ENCODE measurements at places on chromosomes 2 and 18. TPM values are rescaled to one million over a fixed set of nuclear protein-coding genes. Genes with fewer than 3 reads are reported as not detected.

GALNT14 gene
- total RNA-seq: not detected

HAUS1 gene
- 8.8 TPM for total RNA-seq

GRCh38 chr18:42025974-42026625 is 71.1 kb downstream of the PIK3C3 start:
- DNase-seq: no peak
- H3K36me3 ChIP-seq: peaks cover 31% of the 10 kb centered on the region
- H3K27me3 ChIP-seq: no peaks in the 10 kb centered on the region
- H3K4me1 ChIP-seq: no peaks in the 10 kb centered on the region

DNA sequence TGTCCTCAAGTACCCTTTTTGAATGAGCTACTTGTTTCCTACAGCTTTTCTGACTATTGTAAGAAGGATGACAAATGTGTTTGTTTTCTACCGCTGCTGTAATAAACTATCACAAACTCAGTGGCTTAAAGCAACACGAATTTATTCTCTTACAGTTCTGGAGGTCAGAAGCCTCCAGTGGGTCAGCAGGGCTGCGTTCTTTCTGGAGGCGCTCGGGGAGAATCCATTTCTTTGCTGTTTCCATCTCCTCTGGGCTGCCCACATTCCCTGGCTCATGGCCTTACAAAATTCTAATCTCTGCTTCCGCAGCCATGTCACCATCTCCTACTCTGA is 128.5 kb downstream of the SPP2 start:
- H3K4me3 ChIP-seq: no peak overlapping the region
- no peaks in the 10 kb centered on the region for H3K36me3 ChIP-seq
- H3K27me3 ChIP-seq: no peaks in the 10 kb centered on the region
- DNase-seq: no peak

DNA sequence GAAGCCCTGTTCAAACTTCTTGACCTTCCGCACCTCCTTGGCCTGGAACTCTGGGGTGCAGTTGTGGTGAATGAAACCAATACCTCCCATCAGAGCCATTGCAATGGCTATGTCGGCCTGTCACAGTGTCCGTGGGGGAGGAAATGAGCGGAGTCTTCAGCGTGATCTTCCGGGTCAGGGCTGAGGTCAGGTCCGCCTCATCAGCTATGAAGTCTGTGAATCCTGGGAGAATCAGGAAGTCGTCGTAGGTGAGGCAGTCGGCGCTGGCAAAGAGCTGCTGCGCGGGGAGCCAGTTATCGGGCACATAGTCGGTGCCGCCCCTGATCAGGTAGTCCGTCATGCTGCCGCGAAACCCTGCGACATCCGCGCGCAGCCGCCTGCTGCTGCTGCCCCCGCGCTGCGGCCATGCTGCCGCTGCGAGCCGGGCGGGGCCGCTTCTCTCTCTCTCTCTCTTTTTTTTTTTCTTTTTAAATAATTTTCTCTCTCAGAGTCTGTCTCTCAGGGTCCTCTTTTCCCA is 154.1 kb upstream of the ZSWIM2 start:
- DNase-seq: no peak
- no peak overlapping the region for H3K27ac ChIP-seq
- no peaks in the 10 kb centered on the region for H3K36me3 ChIP-seq
- H3K4me1 ChIP-seq: no peaks in the 10 kb centered on the region

CTLA4 gene
- 49.8 TPM for total RNA-seq

GRCh38 chr2:52405980-52406379 is 1361.6 kb upstream of the CHAC2 start:
- H3K4me1 ChIP-seq: no peaks in the 10 kb centered on the region
- no peaks in the 10 kb centered on the region for H3K36me3 ChIP-seq
- no peaks in the 10 kb centered on the region for H3K27me3 ChIP-seq
- H3K27ac ChIP-seq: no peak overlapping the region
- no peak for DNase-seq

DNA sequence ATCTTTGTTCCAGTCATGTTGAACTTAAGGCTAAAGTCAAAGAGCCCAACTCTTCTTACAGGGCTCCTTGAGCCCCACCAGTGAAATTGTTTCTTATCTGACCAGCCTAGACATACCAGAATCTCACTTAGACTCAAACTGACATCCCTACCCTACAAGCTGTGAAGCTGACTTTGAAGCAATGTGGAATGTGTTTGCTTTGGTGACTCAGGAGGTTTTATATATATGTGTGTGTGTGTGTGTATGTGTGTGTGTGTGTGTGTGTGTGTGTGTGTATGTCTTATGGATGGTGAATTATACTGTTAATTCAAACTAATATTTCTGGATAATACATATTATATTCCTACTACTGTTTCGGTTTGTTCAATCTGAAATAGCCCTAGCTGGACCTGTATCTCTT is 67.3 kb downstream of the CAMKMT start:
- H3K4me1 ChIP-seq: no peaks in the 10 kb centered on the region
- H3K27me3 ChIP-seq: no peaks in the 10 kb centered on the region
- no peak overlapping the region for H3K27ac ChIP-seq
- H3K36me3 ChIP-seq: no peaks in the 10 kb centered on the region

FRZB gene
- total RNA-seq: not detected

- DNase-seq: no peak
- no peaks in the 10 kb centered on the region for H3K4me1 ChIP-seq
- H3K36me3 ChIP-seq: peaks cover 10% of the 10 kb centered on the region
- no peak overlapping the region for H3K4me3 ChIP-seq
- H3K27me3 ChIP-seq: no peaks in the 10 kb centered on the region
- no peak overlapping the region for H3K27ac ChIP-seq
These were observed 91.7 kb downstream of the AGPS start for GRCh38 chr2:177484180-177484795.

CD28 gene
- total RNA-seq: 130 TPM

- H3K4me1 ChIP-seq: peaks cover 10% of the 10 kb centered on the region
- H3K36me3 ChIP-seq: peaks cover 91% of the 10 kb centered on the region
- no peak for DNase-seq
- H3K27me3 ChIP-seq: no peaks in the 10 kb centered on the region
These were observed 18.8 kb downstream of the PSD4 start for GRCh38 chr2:113192459-113193100.

GRCh38 chr18:63446266-63446665 is 24.0 kb upstream of the VPS4B start:
- H3K27me3 ChIP-seq: no peaks in the 10 kb centered on the region
- H3K4me1 ChIP-seq: no peaks in the 10 kb centered on the region
- no peaks in the 10 kb centered on the region for H3K36me3 ChIP-seq
- no peak for DNase-seq
- H3K27ac ChIP-seq: no peak overlapping the region

GRCh38 chr18:79766308-79766707 is 31.4 kb upstream of the KCNG2 start:
- no peaks in the 10 kb centered on the region for H3K4me1 ChIP-seq
- no peak for DNase-seq
- H3K36me3 ChIP-seq: no peaks in the 10 kb centered on the region
- no peak overlapping the region for H3K4me3 ChIP-seq

GRCh38 chr2:202541137-202541536 is 93.6 kb upstream of the FAM117B start:
- H3K36me3 ChIP-seq: no peaks in the 10 kb centered on the region
- H3K27ac ChIP-seq: no peak overlapping the region
- no peak for DNase-seq
- no peaks in the 10 kb centered on the region for H3K4me1 ChIP-seq
- H3K27me3 ChIP-seq: no peaks in the 10 kb centered on the region
- no peak overlapping the region for H3K4me3 ChIP-seq

RSAD2 gene
- total RNA-seq: 3.9 TPM

GRCh38 chr18:33579349-33580215 is 1.6 kb downstream of the ASXL3 start:
- no peak overlapping the region for H3K27ac ChIP-seq
- no peaks in the 10 kb centered on the region for H3K36me3 ChIP-seq
- H3K27me3 ChIP-seq: peaks cover 13% of the 10 kb centered on the region
- no peak overlapping the region for H3K4me3 ChIP-seq

DNA sequence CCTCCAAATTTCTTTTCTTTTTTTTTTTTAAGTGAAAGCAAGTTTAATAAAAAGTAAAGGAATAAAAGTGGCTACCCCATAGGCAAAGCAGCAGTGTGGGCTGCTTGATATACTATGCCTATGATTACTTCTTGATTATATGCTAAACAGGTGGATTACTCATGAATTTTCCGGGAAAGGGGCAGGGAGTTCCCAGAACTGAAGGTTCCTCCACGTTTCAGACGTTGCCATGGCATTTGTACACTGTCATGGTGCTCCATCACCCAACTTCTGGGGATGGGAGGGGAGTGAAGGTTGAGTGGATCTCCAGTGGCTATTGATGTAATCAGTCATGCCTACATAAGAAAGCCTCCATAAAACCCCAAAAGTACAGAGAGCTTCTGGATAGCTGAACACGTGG is 176.2 kb downstream of the CYP26B1 start:
- no peak for DNase-seq
- H3K4me1 ChIP-seq: no peaks in the 10 kb centered on the region
- H3K27me3 ChIP-seq: no peaks in the 10 kb centered on the region
- no peak overlapping the region for H3K27ac ChIP-seq
- H3K4me3 ChIP-seq: no peak overlapping the region

- H3K4me1 ChIP-seq: no peaks in the 10 kb centered on the region
- H3K4me3 ChIP-seq: no peak overlapping the region
- no peak for DNase-seq
- H3K27me3 ChIP-seq: peaks cover 9% of the 10 kb centered on the region
- H3K27ac ChIP-seq: no peak overlapping the region
- H3K36me3 ChIP-seq: no peaks in the 10 kb centered on the region
These were observed 38.6 kb upstream of the NCOA1 start for GRCh38 chr2:24452502-24452885.

GRCh38 chr2:12363569-12363968 is 353.2 kb upstream of the TRIB2 start:
- H3K36me3 ChIP-seq: no peaks in the 10 kb centered on the region
- no peak for DNase-seq
- H3K4me1 ChIP-seq: no peaks in the 10 kb centered on the region
- no peaks in the 10 kb centered on the region for H3K27me3 ChIP-seq
- H3K27ac ChIP-seq: no peak overlapping the region

- no peak overlapping the region for H3K27ac ChIP-seq
- no peaks in the 10 kb centered on the region for H3K27me3 ChIP-seq
- no peak overlapping the region for H3K4me3 ChIP-seq
- H3K4me1 ChIP-seq: no peaks in the 10 kb centered on the region
These were observed 140.4 kb upstream of the VRK2 start for GRCh38 chr2:57906152-57906732.

DNA sequence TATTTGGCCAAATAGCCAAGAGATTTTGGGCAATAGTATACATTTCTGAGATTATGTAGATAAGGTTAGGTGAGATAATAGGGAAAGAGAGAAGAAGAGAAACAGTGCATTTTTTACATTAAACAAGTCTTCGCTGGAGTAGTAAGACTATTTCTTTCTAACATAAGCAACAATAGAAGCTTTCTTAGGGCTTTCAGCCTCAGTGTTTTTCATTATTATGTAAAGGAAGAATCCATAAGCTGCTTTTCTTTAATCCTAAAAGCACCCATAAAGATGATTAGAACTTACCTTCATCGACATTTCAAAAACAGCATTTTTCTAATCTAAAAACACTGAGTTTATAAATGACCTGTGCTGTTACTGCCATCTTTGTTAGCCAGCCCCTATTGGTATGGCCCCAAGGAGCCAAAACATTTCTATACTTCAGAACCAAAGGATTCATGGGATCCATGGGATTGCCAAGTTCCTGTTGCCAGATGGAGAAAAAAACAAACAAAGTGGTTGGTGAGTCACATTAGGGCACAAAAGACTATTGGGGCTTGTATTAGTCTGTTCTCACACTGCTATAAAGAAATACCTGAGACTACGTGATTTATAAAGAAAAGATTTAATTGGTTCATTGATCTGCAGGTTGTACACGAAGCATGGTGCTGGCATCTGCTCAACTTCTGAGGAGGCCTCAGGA is 88.2 kb downstream of the SCG2 start:
- H3K4me3 ChIP-seq: no peak overlapping the region
- H3K27me3 ChIP-seq: no peaks in the 10 kb centered on the region
- H3K27ac ChIP-seq: no peak overlapping the region
- no peaks in the 10 kb centered on the region for H3K36me3 ChIP-seq

- H3K36me3 ChIP-seq: no peaks in the 10 kb centered on the region
- no peaks in the 10 kb centered on the region for H3K27me3 ChIP-seq
- DNase-seq: no peak
- peaks cover 12% of the 10 kb centered on the region for H3K4me1 ChIP-seq
- H3K4me3 ChIP-seq: no peak overlapping the region
These were observed 92.9 kb downstream of the DYSF start for GRCh38 chr2:71546275-71546638.

DNA sequence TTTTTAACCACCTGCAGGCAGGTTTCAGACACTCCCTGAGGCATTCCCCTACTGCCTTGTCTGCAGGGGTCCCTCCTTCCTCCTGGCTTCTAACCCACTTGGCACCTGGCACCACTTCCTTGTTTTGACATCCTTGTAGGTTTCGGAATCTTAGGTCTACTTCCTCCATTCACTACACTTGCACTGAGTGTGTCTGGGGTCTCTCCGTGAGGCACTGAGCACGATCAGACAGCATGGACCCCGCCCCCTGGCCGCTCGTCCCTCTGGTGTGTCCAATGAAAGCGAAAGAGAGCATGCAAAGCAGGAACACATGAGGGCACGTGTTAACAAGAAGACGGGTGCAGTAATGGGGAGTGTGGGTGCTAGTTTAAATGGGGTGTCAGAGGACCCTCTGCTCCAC is 63.8 kb downstream of the HAUS1 start:
- no peaks in the 10 kb centered on the region for H3K36me3 ChIP-seq
- peaks cover 10% of the 10 kb centered on the region for H3K4me1 ChIP-seq
- H3K27me3 ChIP-seq: no peaks in the 10 kb centered on the region
- no peak overlapping the region for H3K27ac ChIP-seq

- no peaks in the 10 kb centered on the region for H3K36me3 ChIP-seq
- H3K27me3 ChIP-seq: no peaks in the 10 kb centered on the region
- no peak for DNase-seq
These were observed 7.8 kb upstream of the NT5DC4 start for GRCh38 chr2:112712903-112713584.

DNA sequence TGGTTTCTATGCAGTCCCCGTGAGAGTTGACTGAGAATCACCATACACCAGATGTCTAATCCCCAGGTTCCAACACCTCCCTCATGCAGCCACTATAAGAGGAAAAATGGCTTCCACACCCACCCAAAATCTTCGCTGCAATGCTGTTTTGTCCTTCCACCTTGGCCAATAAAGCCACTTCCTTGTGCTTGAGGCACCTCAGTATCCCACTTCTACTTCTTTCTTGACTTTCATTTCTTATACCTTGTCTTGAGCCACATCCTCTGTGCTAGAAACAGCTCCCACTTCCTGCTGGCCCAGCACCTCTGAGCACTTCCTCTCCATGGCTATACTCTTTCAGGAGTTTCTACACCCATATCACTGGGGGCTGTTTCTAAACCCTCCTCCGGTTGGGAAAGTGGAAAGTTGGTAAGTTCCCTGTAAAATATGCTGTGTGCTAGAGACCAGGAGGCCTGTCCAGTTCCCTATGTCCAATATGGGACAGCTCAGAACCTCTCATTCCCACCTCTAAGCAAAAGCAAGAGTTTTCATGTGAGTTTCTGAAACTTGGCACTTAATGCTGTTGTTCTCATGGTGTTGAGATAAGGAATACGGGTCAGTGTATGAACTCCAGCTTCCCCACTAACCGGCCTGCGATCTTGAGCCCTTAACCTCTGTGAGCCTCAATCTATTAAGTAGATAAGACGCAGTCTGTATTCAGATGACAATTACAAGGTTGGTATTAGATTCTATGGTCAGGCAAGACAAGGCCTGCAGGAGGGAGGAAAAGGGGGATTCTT is 209.1 kb upstream of the ID2 start:
- no peak for DNase-seq
- H3K27ac ChIP-seq: peak overlapping the region; percentile 66
- no peaks in the 10 kb centered on the region for H3K27me3 ChIP-seq
- H3K4me1 ChIP-seq: peaks cover 75% of the 10 kb centered on the region
- H3K36me3 ChIP-seq: no peaks in the 10 kb centered on the region

CTDP1 gene
- 69.0 TPM for total RNA-seq

KHK gene
- total RNA-seq: 4.7 TPM

SPP2 gene
- not detected for total RNA-seq

GRCh38 chr2:17646838-17647701 is 106.5 kb downstream of the SMC6 start:
- no peak overlapping the region for H3K4me3 ChIP-seq
- no peaks in the 10 kb centered on the region for H3K36me3 ChIP-seq
